ENCODE measurements at places on chromosomes 2 and 18.
A peak's percentile ranks its signal among the peaks of the same experiment; 100 is the strongest.

DNA sequence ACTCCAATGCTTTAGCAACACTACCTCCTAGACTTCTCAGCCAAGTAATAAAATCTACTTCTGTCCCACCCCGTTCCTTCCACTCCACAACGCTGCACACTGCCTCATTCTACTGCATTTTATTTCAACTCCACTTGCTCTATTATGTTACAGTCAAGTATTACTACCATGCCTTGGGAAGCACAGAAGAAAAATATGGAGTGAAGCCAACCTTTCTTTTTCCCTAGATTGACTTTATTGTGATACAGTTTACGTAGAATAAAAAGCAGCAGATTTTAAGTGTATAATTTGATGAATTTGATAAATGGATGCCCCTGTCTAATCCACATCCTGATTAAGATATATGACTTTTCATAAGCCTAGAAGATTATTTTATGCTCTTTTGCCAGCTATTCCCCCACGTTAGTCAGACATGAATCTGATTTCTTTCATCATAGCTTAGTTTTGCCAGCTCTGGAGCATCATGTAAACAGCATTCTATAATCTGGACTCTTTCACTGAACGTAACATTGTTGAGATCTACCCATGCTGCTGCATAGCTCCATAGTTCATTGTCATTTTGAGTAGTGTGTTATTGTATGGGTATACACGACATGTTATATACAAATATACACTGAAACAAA lies 676.8 kb upstream of the RAB6C start:
- DNase-seq, result no peak

GRCh38 chr2:69816923-69817542 lies 12.4 kb upstream of the GMCL1 start:
- DNase-seq, result peak; percentile 45

- no peak for DNase-seq
Observed at GRCh38 chr2:162184359-162184758, 32.3 kb upstream of the GCG start.

- no peak for DNase-seq
Observed at GRCh38 chr2:173574324-173575112, 219.8 kb downstream of the CDCA7 start.

DNA sequence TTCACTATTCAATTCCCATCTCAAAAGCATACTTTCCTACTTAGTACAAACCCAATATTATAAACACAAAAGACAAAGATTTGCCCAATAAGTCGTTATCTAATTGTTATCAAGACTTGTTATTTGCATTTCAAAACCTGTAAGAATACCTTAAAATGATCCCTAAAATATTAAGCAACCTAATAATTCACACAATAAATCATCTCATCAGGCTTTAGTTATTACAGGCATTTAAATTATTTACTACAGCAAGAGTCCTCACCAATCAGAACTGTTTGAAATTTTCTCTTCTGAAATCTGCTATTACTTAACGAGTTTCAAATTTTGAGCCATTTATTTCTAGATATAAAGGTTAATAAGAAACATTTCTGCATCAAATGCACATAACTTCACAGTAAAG lies 1.6 kb downstream of the CCDC88A start:
- no peak for DNase-seq

GRCh38 chr2:177754492-177754873 lies 318.1 kb downstream of the PDE11A start:
- DNase-seq, result no peak

GRCh38 chr2:29780906-29781305 lies 140.5 kb downstream of the ALK start:
- no peak for DNase-seq

DNA sequence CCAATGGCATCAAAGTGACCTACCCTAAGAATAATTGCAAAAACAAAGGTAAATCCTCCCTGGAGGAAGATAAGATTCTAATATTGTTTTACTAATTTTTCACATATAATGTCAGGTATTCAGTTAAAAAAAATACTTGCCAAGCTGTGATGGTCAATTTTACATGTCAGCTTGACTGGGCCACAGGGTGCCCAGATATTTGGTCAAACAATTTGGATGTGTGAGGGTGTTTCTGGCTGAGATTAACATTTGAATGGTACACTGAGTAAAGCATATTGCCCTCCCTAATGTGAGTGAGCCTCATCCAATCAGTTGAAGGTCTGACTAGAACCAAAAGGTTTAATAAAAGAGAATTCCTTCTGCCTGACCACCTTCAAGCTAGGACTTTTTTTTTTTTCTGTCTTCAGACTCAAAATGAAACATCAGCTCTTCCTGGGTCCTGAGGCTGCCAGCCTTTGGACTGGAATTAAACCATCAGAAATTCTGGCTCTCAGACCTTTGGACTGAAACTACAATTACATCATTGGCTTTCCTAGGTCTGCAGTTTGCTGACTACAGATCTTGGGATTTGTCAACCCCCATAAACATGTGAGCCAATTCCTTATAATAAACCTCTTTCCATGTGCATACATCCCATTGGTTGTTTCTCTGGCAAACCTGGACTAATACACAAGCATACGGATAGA lies 65.4 kb downstream of the LDAH start:
- DNase-seq, result no peak

- no peak for DNase-seq
Observed at GRCh38 chr2:47518497-47519146, 115.7 kb downstream of the MSH2 start.

DNA sequence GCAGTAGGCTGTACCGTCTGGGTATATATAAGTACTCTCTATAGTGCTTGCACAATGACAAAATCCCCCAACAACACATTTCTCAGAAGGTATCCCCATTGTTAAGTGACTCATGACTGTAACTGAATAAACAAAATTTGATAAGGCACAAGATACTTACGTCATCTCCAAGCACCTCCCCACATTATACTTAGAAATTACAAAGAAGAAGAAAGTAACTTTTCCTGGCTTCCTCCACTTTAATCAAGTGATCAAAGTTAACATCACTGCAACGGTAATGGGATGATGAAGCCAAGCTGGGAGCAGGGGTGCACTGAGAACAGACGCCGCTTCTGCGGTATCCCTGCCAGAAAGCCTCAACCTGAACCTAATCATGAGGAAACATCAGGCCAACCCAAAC lies 9.7 kb downstream of the TNS1 start:
- DNase-seq, result no peak

DNA sequence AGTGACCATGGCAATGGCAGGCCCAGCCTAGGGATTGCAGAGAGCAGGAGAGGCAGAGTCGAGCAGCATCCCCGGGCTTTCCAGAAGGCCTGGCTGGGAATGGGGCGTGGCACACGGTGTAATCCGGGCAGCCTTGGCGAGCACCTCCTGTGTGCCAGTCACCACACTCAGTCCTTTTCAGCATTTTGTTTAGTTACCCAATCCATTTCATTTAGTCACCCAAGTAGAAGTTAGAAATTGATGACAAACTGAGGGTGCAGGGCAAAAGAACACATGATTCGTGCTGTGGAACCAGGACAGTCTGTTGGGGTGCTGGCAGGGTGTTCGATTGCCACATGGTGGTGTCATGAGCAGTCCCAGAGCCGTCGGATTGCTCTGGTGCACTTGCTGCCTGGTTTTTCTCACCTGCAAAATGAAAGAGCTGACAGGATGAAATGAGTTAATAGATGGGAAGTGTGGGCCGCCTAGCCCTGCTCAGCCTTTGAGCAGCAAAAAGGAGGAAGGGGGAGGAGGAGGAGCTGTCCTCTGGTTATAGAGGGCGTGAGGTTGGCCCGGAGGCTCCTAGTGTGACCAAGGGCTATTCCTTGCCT lies 299.4 kb downstream of the AGAP1 start:
- DNase-seq, result no peak

- DNase-seq, result no peak
Observed at GRCh38 chr18:56322406-56322805, 316.0 kb downstream of the TXNL1 start.

DNA sequence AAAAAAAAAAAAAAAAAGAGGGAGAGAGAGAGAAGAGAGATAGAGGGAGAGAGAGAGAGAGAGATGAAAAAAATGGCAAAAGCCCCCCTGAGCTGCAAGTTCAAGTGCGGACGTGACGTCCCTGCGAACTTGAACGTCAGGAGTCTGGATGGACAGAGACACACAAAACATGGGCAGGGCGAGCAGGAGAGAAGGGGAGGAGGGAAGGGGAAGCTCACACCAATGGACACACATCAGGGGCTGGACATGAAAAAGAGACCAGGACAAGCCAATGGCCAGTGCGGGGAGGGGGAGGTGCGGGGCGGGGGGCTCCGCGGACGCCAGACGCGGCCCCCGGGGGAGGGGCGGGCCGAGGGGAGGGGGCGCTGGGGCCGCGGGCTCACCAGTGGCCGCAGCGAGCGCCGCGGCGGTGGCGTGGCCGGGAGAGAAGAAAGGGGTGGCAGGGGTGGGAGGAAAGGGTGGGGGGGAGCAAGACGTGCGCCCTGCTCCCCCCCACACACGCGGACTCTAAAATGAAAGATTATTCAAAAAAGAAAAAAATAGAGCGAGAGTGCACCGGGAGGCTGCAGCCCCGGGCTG lies at the start of gene BCL11A:
Gene BCL11A (minus strand): TSS at position 160 of the 579 bp plus-strand sequence. CDS start 384 bp downstream, outside the sequence.
- DNase-seq, result peak; percentile 78

DNA sequence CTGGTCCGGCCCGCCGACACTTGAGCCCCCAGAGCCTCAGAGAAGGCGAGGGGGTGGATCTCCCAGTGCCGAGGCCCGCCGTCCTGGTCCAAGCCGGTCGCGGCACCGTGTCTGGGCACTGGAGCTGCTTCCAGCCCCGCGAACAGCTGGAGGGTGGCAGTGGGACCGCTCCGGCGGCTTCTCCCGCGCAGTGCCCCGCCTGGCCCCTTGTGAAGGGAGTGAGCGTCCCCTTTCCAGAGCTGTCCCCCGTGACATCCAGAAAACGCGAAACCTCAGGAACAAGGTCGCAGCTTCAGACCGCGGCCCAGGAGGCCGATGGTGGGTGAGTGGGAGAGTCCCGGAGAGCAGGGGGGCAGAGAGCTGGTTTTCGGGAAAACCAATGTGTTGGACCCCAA lies 579 bp upstream of the EMX1 start:
- DNase-seq, result no peak

Data from SW 1271 (cell line).